ENCODE measurements at places on chromosomes 1 and 21.

DNA sequence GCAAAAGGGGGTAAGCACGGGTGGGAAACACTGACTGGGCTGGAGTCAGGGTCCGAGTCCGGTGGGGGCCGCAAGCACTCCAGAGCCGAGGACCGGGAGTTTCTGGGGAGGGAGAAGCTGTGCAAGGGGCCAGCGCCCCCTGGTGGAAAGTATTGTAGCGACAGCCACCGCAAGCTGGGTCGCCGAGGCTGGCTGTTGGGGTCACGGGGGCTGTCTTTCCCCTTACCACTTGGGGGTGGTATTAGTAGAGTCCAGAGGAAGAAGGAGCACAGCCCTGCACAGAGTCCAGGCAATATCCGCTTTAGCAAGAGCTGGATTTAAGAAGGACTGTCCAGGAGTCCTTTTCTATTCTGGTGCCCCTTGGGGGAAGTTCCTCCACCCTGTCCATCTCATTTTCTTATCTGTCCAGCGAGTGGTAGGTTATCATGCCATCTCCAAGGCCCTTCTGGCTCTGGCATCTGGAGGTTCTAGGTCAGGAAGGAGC, 17.9 kb upstream of the ETV3 start:
- peak; percentile 89 for DNase-seq

DNA sequence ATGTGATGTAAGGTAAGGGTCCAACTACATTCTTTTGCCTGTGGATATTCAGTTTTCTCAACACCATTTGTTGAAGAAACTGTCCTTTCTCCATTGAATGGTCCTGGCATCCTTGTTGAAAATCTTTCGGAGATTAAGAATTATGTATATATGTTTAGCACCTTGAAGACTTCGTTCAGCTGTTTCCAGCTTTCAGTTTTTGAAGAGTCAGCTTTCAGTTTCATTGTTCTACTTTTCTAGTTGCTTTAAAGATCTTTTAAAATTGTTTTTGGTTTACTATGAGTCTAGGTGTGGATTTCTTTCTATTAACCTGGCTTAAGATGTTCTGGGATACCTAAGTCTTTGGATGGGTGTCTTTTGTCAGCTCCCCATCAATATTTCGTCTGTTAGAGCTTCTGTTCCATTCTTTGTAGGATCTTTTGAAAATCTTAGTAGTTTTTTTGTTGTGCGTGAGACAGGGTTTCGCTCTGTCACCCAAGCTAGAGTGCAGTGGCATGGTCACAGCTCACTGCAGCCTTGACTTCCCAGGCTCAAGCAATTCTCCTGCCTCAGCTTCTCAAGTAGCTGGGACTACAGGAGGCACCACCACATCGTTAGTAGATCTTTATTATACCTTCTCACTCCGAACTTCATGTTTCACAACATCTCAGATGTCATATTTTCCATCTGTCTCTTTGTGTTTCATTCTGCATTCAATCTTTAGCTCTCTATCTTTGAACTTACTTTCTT, 353.5 kb upstream of the B3GALT2 start:
- DNase-seq, result no peak

GRCh38 chr1:214216779-214217178, 64.2 kb upstream of the SMYD2 start:
- no peak for DNase-seq

GRCh38 chr21:27047658-27048314, 80.9 kb upstream of the ADAMTS5 start:
- DNase-seq, result no peak

DNA sequence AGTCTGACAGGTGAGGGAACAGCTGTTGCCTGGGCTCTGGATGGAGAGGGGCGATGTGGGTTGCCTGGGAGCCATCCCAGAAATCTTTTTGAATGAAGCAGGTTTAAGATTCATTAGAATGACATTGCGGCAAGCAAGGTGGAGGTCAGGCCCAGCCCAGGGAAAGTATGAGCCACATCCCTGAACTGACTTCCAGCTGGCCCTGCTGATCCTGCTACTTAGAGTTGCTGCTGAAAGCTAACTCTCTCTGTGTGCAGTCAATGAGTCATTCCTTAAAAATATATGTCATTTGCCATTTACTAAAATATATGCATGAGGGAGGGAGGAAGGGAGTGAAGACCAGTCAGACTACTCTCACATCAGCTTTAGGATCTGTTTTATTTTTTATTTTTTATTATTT, 54.3 kb upstream of the RAB3GAP2 start:
- DNase-seq, result no peak

DNA sequence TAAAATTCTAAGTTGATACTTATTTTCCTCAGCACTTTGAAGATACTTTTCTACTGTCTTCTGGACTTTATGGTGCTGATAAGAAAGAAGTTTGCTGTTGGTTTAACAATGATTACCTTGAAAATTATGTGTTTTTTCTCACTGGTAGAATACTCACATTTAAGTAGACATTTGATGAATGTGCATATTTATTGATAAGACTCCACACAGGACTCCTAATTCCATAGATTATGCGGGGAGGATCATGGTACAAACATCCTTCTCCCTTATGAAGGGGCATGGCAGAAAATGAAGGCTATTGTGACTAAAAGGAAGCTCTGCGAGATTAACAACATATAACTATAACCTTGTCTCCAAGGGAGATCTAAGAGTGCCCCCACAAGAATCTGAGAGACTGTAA, 28.5 kb upstream of the ALDH9A1 start:
- no peak for DNase-seq

- DNase-seq, result no peak
Measured at GRCh38 chr1:10765734-10766478, 30.5 kb downstream of the CASZ1 start.

- DNase-seq, result no peak
Measured at GRCh38 chr1:65177457-65177856, 29.5 kb downstream of the AK4 start.

GRCh38 chr1:200307755-200308066, 102.1 kb downstream of the ZNF281 start:
- no peak for DNase-seq

DNA sequence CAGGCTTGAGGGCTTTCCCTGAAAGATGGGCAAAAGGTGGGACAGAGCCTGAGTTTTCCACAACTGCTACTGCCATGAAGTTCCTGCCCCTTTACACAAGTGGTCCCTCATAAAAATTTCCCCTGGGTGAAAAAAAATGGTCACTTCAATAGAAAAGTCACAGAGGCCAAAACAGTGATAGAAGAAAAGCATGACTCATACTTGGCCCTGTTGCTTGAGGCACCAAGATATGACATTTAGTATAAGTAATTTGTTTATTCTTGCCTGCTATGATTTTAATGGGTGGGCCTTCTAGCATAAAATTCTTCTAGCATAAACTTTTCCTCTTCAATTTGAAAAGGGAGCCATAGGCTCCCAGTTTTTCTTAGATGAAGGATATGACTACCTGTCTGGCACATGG, 280.2 kb downstream of the DPYD start:
- no peak for DNase-seq

- DNase-seq, result no peak
Measured at GRCh38 chr21:41699311-41699710, 67.5 kb downstream of the RIPK4 start.

GRCh38 chr1:208085655-208086515, 158.3 kb downstream of the PLXNA2 start:
- DNase-seq, result no peak

- no peak for DNase-seq
Measured at GRCh38 chr21:42321845-42322244, 6.6 kb upstream of the TFF3 start.

DNA sequence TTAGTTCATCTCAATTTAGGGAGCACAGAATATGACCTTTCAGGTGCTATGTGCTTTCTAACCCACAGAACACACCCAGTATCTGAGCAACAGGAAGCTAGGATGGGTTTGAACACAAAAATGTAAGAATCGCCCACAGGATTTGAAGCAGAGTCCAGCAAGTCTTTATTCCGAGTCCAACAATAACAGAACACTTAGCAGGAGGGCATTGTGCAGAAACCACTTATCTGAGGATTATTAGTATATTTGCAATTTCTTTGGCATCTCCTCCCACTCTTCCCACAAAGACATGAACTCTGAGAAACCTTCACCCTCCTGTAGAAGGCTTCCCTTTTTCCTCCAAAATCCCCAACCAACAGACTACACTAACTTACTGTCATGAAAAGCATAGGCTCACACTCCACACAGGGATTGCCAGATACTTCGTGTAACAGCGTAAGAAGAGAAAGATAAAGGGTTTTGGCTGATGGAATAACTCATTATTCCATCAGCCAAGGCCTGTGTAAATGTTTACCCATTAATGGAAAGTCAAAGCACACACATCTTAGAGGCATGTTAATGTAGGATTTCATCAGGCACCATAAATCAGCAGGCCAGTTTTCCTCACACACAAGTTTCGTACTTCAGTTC, 16.1 kb downstream of the SIPA1L2 start:
- no peak for DNase-seq

- no peak for DNase-seq
Measured at GRCh38 chr1:76871355-76871974, 4.2 kb downstream of the ST6GALNAC5 start.

DNA sequence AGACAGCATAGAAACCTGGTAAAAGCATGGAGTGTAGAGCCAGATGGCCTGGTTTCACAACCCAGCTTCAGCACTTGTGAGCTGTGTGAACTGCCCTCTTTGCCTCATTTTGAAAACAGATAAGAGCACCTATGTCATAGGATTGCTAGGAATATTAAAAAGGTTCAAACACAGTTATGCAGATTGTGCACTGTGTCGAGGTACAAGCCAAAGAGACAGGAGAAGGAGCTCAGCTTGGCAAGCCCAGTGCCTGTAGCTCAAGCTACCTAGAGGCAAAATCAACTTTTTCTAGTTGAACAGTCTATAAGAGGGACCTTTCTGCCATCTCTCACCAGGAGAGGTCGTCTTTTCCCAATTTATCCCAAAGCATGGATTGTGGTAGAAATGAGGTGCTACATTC, 5.0 kb downstream of the CHODL start:
- no peak for DNase-seq

DNA sequence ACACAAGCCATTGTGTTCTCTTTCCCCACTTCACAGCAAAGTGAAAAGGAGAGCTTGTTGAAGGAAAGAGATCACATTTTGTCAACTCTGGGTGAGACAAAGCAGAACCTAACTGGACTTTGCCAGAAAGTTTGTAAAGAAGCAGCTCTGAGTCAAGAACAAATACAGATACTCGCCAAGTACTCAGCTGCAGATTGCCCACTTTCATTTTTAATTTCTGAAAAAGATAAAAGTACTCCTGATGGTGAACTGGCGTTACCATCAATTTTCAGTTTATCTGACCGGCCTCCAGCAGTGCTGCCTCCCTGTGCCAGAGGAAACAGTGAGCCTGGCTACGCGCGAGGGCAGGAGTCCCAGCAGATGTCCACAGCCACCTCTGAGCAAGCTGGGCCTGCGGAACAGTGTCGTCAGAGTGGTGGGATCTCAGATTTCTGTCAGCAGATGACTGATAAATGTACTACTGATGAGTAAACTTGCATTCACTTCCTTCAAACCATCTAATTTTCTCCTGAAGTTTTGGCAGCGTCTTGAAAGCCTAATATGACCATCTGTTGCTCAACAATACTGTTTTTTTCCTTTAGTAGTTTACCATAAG, 43.7 kb downstream of the BACH1 start:
- no peak for DNase-seq

- DNase-seq, result no peak
Measured at GRCh38 chr21:27487676-27488075, 520.8 kb upstream of the ADAMTS5 start.

- peak; percentile 81 for DNase-seq
Measured at GRCh38 chr1:77888081-77888780, at the start of gene NEXN. TSS of gene NEXN (plus strand) at chr1:77888624. CDS start at chr1:77916107, 27,483 bp downstream.

GRCh38 chr1:43419627-43420425, 30.1 kb downstream of the SZT2 start:
- DNase-seq, result no peak

All from HEK293T (cell line).